ENCODE measurements at places on chromosomes 12 and 14. TPM values are rescaled to one million over a fixed set of nuclear protein-coding genes. Genes with fewer than 3 reads are reported as not detected.

DNA sequence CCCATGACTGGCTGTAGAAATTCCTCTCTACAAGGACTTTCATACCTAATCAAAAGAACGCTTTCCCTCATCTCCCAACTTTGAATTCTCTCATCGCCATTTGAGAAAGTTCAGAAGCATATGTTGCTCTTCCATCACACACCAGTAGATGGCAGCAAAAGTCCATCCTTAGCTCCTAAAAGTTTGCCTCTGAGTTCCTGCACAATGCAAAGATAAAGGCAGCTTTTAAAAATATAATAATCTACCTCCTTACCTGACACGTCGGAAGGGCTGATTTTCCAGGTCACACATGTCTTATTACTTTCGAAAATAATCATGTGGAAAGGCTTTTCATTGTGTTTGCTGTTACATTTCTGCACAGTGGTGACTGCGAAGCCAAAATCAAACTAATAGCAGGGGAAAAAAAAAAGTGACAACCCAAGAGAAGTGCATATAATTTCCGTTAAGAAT lies 456.7 kb upstream of the SEL1L start:
- DNase-seq: peak; percentile 34

- peak; percentile 9 for DNase-seq
Measured at GRCh38 chr14:44463356-44464004, 43.6 kb downstream of the FSCB start.

DNA sequence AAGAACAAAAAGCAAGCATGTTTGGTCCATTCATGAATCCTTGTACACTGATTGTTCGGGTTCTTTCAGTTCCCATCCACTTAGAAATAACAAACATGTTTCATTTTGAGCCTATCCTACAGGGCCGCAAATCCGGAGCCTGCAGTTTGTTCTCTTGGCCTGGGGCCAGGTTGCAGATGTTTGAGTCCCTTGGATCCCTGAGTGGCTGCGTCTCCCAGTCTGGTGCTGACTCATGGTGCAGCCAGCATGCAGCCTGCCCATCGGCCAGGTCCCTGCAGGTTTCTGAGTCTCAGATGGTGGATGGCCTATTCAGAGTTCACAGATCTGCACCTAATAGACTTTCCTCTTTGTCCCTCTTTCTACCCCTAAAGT lies 1.9 kb upstream of the DYNC1H1 start:
- DNase-seq: peak; percentile 78

GRCh38 chr12:104637604-104638003 lies 180.9 kb downstream of the CHST11 start:
- DNase-seq: no peak

GRCh38 chr14:100622224-100622623 lies 35.0 kb upstream of the BEGAIN start:
- DNase-seq: no peak

DNA sequence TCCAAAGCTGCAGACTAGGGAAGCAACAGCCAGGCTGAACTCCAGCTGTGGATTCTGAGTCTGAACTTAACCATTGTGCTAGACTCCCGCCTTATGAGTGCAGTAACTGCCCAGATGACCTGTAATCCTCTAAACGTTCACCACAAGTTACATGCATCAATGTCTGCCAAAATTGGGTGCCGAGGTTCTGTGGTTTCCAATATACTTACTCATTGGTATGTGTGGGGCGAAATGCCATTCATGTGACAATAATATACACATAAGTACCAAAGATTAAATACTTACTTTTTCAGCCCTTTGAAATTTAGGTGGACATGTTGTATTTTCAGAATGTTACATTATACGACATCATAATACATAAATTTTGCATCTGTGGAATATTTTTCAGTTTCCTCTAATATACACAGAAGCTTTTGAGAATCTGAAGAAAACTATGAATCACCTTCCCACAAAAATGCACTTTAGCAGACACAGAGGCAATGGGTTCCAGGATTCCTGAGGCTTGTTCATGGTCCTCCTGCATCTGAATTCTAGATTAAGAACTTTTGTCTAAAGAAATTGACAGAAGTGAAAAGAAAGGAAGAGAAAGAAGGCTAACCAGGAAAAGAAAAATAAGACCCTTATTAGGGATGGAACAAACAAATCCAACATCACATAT lies 31.7 kb downstream of the GRIP1 start:
- peak; percentile 81 for DNase-seq

DNA sequence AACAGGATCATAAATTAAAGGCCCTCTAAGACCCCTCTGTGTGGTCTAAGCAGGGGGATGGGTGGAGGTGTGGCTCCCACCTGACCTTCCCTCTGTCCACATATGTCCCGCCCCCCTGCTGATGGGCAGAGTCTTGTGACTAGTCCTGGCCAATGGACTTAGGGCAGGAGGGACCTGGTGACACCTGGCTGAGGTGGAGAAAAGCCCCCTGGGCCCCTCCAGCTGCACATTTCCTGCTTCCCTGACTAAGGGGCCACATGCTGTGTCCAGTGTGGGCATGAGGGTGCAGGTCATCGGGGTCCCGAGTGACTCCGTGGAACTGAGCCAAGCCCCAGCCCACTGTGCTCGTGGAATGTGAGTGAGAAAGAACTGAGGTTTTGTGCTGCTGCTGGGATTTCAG lies 254.7 kb downstream of the ADGRD1 start:
- no peak for DNase-seq

DNA sequence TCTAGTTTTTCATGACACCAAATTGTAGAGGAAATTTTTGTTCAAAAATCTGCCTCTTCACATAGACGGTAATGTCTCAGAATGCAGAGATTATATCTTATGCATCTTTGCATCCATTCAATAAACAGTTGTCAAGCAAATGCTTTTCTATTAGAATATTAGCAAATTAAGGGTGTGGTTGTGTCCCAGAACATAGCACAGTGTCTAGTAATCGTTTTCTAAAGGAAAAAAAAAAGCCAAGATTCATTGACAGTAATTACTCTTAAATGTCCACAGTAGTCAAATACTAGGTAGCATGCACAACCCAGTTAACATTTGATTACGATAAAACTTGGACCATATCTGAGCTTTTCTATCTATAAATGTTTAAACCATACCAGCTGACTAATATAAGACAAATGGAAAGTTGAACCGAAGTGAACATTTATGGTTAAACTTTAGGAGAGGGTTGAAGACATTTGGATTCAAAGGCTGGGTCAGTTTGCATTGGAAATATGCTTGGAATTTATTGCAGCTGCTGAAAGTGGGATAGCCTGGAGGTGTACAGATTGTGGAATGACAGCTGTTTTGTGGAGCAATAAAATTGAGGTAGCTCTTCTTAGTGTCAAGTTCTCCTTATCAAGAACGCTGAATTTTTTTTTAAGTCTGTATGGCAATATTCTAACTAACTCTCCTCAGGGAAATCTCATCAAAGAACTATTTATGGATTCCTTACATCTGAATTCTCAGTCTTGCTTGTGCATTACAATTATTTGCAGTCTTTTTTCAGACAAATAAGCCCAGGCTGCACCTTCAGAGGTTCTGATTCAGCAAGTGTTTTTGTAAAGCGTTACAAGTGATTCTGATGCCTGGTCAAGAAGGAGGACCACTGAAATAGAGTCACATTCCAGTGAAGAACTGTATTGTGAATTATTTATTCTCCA lies 66.7 kb upstream of the ATP2B1 start:
- peak; percentile 44 for DNase-seq

DNA sequence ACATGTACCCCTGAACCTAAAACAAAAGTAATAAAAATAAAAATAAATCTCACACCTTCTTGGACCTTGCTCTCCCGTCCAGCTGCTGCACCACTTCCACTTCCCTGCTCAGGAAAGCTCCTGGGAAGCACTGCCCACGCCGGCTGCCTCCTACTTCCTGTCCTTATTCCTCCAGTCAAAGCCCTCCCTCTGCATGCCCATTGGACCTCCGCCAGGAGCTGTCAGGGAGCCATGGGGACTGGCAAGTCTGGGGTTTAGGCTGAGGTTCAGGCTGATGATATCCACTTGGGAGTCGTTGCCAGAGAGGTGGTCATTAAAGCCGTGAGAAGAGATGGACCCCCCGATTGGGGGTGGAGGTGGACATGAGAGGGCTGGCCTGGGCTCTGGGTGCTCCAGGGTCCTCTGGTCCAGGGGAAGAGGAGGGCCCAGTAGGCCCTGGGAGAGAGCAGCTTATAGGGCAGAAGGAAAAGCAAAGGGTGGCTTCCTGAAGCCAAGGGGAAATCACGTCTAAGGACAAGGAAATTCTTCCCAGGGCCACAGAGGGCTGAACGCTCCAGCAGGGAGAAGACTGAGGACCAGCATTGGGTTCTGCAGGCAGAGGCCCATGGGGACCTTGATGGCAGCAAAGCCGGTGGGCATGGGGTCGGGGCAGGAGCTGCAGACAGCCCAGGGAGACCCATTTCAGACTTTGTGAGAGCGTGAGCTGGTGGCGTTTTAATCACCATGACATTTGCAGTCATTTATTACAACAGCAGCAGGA lies 78.7 kb downstream of the FZD10 start:
- no peak for DNase-seq

- DNase-seq: peak; percentile 86
Measured at GRCh38 chr12:14239935-14240872, 125.3 kb upstream of the ATF7IP start.

GRCh38 chr12:110065540-110065939 lies 17.2 kb upstream of the C12orf76 start:
- no peak for DNase-seq

- DNase-seq: no peak
Measured at GRCh38 chr12:100251917-100252316, 15.0 kb downstream of the DEPDC4 start.

GRCh38 chr12:100472325-100472724 lies 1.3 kb upstream of the NR1H4 start:
- DNase-seq: no peak

GRCh38 chr12:91123236-91123916 lies 12.1 kb upstream of the LUM start:
- peak; percentile 32 for DNase-seq

DNA sequence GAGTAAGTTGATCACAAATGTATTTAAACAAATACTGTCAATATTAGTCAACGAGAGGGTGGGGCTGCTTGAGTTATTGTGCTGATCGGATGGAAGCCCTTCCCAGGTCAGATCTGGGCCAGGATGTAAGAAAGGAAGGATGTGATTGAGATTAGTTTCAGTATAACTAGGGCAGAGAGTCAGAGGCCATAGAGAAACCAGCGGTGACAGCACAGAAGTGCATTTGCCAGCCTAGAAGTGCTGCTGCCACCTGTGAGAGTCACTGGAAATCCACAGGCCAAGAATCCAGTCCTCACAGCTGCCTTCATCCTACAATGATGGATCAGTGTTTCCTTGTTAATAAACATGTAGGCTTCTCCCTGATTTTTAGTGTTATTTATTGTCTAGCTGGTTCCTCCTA lies 9.8 kb upstream of the FERMT2 start:
- DNase-seq: no peak

GRCh38 chr14:67583711-67584644 lies 16.1 kb downstream of the PIGH start:
- no peak for DNase-seq

GRCh38 chr14:26729851-26730250 lies 132.0 kb upstream of the NOVA1 start:
- DNase-seq: no peak

- no peak for DNase-seq
Measured at GRCh38 chr12:16828891-16829290, 222.9 kb upstream of the LMO3 start.

DNA sequence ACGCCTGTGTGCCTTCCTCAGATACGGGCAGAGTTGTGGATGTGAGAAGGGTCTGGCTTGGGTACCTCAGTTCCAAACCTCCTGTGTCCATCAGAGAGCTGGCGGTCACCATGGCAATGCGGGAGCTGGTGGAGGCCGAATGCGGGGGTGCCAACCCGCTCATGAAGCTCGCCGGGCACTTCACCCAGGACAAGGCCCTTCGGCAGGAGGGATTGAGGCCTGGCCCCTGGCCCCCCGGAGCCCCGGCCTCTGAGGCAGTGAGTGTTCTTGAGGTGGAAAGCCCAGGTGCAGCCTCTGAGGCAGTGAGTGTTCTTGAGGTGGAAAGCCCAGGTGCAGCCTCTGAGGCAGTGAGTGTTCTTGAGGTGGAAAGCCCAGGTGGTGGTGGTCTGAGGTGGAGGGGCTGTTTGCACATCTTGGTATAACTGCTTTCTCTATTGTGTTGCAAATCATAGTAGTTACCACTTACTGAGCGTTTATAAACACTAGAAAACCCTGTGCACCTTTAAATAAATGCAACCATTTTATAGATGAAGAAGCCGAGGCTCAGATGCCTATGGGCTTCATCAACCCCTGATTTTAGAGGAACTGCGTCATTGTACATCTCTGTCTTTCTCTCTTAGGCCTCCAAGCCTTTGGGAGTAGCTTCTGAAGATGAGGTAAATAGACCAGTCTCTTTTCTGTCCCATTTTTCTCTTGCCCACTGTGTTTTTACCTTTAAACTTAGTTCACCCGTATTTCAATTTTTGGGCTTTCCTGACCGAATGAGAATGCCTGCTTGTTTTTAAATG lies 976 bp downstream of the PEX5 start:
- DNase-seq: no peak

DNA sequence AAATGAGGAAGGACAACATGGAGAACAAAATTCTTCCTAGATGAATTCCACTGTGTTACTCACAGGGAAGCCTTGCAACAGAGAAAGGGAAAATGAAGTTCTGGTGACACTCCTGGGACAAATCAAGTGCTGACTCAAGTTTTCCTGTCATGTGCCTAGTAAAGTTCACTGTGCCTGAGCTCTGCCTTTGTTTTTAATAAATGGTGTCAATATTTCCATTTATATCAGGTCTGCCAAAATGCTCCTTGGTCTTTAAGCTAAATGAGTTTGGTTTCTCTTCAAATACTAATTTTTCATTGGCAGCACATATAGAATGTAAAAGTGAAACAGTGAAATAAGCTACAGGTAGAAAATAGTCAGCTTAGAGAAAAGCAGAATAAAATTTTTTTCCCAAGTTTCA lies 33.0 kb downstream of the HIGD1C start:
- DNase-seq: peak; percentile 7

- no peak for DNase-seq
Measured at GRCh38 chr12:105561546-105562198, 231.2 kb downstream of the C12orf75 start.

DNA sequence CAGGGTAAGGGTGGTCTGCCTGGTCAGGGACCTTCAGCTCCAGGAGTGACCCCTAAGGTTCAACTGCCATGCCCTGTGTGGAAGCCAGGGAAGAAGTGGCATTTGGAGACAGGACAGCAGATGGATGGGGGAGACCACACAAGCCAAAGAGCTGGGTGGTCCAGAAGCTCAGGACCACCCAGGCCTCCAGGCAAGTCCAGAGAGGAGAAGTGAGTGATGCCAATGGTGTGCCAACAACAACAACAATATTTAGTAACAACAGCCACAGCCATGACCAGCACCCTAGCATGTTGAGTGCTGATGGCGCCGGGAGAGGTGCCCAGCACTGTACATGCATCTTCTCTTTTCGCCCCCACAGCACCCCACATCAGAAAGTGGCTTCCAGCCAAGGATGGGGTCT lies 113.7 kb downstream of the ESRRB start:
- DNase-seq: no peak

Gene SERPINA10
- not detected for polyA plus RNA-seq

Gene FOXG1
- not detected for polyA plus RNA-seq

Gene MUCL1
- 0.13 TPM for polyA plus RNA-seq

Gene LMNTD1
- polyA plus RNA-seq: not detected

Gene YAF2
- polyA plus RNA-seq: 8.1 TPM

Gene ANO4
- polyA plus RNA-seq: 9.0 TPM

Gene TAS2R50
- polyA plus RNA-seq: not detected

Gene MSI1
- polyA plus RNA-seq: not detected

Gene TTLL5
- polyA plus RNA-seq: 13.7 TPM

Gene MFAP5
- 246 TPM for polyA plus RNA-seq

Gene B3GNT4
- 2.3 TPM for polyA plus RNA-seq

Gene NTN4
- polyA plus RNA-seq: 3.7 TPM

Gene OR6C2
- not detected for polyA plus RNA-seq

Gene RERGL
- polyA plus RNA-seq: not detected

Gene ENDOU
- 0.21 TPM for polyA plus RNA-seq

Gene TGM1
- polyA plus RNA-seq: 4.4 TPM

Gene ATF7IP
- 6.1 TPM for polyA plus RNA-seq

Gene ARMH4
- polyA plus RNA-seq: 0.70 TPM

Measured in foreskin keratinocyte (primary cell).